ENCODE measurements at places on chromosomes 5 and 9.

- DNase-seq: peak; percentile 79
These were observed 99.4 kb downstream of the C5orf15 start for GRCh38 chr5:133868946-133869518.

DNA sequence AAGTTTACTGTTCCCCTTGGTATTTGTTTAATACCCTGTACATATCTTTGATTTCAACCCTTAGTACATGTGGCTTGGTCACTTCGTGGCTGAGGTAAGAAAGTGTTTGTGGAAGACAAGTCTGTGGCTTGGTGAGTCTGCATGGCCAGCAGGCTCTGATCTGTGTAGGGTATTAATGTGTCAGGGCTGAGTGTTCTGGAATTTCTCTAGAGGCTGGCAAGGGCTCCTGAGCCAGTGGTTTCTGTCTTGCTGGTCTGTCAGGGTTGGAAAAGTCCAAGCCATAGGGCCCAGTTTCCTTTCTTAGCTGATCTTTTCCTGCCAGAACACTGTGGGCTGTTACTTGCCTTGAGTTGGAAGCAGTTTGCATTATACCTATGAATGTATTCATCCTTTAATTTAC is 48.0 kb upstream of the FBXL7 start:
- DNase-seq: no peak

GRCh38 chr5:169300468-169301385 is at the start of gene SLIT3:
TSS of gene SLIT3 (minus strand) at chr5:169301139. CDS start at chr5:169300709, 430 bp downstream.
- peak; percentile 92 for DNase-seq

- no peak for DNase-seq
These were observed 34.8 kb upstream of the MAST4 start for GRCh38 chr5:66561256-66561990.

DNA sequence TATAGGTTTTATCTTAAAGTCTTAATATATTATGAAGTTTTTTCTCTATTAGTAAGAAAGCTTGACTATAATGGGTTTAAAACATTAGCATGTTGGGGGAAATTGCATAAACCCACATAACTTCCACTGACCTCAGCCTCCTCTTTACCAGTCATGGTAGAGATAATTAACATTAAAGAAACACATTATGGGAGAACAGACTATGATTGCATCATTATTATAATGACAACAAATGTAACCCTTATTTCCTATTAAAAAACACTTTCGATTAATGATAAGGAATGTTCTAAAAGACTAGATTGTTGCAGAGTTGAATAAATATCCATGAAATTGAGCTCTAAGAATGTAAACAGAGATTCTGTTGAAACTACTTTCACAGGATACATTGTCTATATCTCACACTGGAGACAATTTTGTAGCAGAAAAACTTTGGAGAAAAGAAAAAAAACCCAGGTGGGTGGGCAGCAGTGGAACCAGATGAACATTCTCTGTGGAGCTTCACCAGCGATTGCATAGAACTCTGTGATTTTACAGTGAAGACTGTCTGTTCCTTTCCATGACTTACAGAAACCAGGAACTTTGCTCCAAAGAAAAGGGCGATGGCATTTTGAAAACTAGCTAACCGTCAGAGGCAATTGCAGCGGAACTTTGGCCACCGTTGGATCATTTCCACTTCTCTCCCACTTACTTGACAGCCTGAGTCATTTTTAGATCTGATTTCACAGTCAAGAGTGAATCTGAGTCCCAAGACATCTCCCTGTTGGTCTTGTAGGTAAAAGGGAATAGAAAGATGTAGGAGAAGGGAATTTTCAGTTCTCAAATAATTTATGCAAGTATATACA is 21.0 kb upstream of the ERAP2 start:
- no peak for DNase-seq

DNA sequence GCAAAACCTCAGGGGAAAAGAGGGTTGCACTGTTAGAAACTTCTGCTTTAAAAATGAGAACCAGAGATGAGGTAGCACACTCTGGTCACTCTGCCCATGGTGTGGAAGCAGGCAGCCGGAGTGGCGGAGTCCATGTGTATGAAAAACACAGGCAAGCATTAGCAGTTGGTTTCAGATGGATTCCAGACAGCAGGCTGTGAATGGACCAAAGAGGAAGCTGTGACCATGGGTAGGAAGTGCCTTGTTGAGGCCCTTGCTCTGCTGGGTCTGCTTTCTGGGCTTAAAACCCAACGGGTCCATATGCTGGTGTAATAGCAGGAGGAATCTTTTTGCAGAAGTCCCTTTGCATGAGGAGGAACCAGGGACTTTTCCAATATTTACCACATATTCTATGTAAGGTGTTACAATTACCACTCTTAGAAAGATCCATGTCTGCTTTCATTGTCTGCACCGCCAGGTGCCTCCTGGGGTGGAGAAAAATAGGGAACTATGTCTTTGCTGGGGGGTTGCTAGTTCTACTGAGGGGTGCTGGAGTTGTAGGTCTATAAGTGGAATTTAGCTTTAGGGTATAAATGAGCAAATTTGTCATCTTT is 77.0 kb downstream of the ANKRD55 start:
- no peak for DNase-seq
